ENCODE measurements at places on chromosomes 3 and 15.

- no peak for DNase-seq
These were observed 66.8 kb upstream of the GLCE start for GRCh38 chr15:69093614-69094013.

DNA sequence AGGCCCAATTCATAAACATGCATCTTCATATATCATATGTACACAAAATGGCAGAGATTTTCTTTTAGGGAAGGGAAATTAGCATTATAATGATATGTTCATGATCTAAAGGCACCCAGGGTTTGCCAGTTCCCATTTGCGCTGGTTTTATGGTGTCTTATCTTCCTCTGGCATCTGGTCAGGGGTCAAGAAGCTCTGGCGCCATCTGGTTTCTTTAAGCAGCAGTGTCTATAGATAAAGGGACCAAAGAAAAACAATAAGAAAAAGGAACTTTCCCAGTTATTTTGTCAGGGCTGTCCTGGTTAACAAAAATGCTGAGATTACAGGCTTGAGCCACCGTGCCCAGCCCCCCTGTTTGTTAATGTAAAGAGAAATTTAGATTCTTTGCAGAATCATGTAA lies 3.3 kb upstream of the DCP1A start:
- DNase-seq, result no peak

- no peak for DNase-seq
These were observed 43.3 kb downstream of the ADPGK start for GRCh38 chr15:72740219-72740618.

DNA sequence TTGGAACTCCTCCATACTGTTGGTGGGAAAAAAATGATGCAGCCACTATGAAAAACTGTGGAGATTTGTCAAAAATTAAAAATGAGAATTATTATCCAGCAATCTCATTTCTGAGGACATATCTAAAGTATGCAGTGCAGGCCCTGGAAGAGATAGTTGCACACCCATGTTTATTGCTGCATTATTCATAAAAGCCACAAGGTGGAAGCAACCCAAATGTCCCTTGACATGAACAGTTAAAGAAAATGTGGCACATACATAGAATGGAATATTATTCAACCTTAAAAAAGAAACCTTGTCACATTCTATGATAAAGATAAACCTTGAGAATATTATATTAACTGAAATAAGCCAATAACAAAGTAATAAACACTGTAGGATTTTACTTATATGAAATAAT lies 80.9 kb upstream of the ARHGEF26 start:
- no peak for DNase-seq
